Breast epithelium (tissue), 4 donors: ENCODE measurements at places on chromosomes 12 and 14. TPM values are rescaled to one million over a fixed set of nuclear protein-coding genes. Genes with fewer than 3 reads are reported as not detected.

Gene MGST1
- total RNA-seq, result 310 TPM

Gene CLEC7A
- 14.7 TPM for total RNA-seq

Gene RDH5
- 90.9 TPM for total RNA-seq

Gene KRT79
- total RNA-seq, result 1.3 TPM

Gene MIPOL1
- 48.8 TPM for total RNA-seq

Gene MEG3
- total RNA-seq, result 68.8 TPM

Gene SLC25A21
- 1.6 TPM for total RNA-seq

Gene DNAAF2
- 7.2 TPM for total RNA-seq

Gene PDZRN4
- 0.98 TPM for total RNA-seq
